ENCODE measurements at places on chromosomes 6 and 20. TPM values are rescaled to one million over a fixed set of nuclear protein-coding genes. Genes with fewer than 3 reads are reported as not detected.

SLC4A11 gene
- total RNA-seq, result under 0.01 TPM

SLPI gene
- not detected for total RNA-seq

FNDC1 gene
- 3.2 TPM for total RNA-seq

HLA-DQA2 gene
- total RNA-seq, result not detected

TEAD3 gene
- 0.74 TPM for total RNA-seq

APCDD1L gene
- total RNA-seq, result not detected
